Vagina (tissue), 2 donors: ENCODE measurements at places on chromosomes 11 and 22.

DNA sequence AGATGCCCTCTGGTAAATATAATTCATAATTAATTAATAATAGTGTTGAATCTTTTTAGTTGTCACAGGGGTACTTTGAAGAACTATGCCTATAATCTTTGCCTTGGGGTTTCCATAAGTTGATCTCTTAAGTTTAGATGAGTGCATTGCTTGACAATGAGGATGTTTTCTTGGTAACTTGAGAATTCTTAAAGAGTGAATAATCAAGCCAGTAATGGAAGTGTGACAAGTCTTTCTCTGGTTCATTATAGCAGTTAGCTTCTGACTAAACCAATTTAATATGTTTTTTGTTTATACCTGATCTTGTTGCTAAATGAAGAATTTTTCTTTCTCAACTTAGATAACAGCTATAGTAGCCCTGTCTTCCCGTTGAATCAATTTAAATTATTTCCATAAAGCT, 46.2 kb downstream of the ATXN10 start:
- H3K36me3 ChIP-seq = peaks cover 35% of the 10 kb centered on the region
- peaks cover 5% of the 10 kb centered on the region for H3K4me1 ChIP-seq
- H3K4me3 ChIP-seq = no peak overlapping the region
- DNase-seq = no peak

GRCh38 chr11:134711588-134711987, 299.5 kb upstream of the B3GAT1 start:
- H3K27me3 ChIP-seq = no peaks in the 10 kb centered on the region
- H3K27ac ChIP-seq = no peak overlapping the region
- DNase-seq = no peak
- H3K4me1 ChIP-seq = no peaks in the 10 kb centered on the region

DNA sequence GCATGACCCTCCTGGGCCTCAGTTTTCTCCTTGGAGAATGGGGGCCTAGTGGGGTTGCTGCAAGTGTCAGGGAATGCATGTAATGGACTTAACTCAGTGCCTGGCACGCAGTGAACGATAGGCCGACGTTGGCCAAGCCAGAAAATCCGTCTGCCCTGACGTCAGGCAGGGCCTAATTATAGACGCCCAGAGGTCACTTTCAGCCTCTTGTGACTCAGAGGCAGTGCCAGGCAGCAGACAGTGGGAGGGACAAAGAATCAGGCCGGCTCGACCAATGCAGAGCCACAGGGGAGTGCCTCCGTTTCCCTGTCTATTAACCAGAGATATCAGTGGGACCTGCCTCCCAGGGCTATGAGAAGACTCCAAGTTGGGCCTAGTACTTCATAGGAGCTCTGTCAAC, 115.0 kb downstream of the MN1 start:
- H3K27ac ChIP-seq = peak overlapping the region; percentile 66
- no peak for DNase-seq
- H3K27me3 ChIP-seq = no peaks in the 10 kb centered on the region
- H3K4me1 ChIP-seq = no peaks in the 10 kb centered on the region
- H3K4me3 ChIP-seq = no peak overlapping the region

GRCh38 chr11:13800901-13801300, 132.4 kb downstream of the FAR1 start:
- no peak overlapping the region for H3K4me3 ChIP-seq
- no peaks in the 10 kb centered on the region for H3K4me1 ChIP-seq
- no peak for DNase-seq
- no peaks in the 10 kb centered on the region for H3K27me3 ChIP-seq

DNA sequence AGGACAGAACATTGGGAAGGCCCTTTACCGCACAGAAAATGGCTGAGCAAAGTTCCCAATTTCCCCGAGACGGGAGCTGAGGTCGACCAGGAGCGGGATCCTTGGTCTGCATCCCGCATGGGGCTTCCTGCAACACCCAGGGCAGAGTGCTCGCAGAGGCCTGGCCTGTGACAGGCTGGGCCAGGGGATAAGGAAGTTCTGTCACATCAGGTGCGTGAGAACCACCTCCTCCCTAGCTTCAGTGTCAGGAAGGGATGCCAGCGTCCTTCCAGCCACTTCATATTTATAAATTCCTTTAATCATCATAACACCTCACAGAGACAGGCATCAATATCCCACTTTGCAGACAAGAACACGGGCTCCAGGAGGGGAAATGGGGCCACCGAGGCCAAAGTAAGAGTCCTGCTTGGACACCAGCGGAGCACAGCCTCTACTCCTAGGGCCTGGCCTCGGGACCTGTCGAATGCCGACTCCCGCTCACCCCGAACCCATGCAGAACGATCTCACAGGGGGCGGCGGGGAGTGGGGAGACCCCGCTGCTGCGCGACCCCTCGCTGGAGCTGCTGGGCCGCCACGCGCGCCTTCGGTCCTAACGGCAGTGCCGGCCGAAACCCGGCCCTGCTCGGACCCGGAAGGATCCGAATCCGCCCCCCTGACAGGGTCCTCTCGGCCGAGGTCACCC, 532 bp downstream of the BET1L start:
- peak overlapping the region; percentile 81 for H3K4me3 ChIP-seq
- no peaks in the 10 kb centered on the region for H3K36me3 ChIP-seq
- peak overlapping the region; percentile 97 for H3K27ac ChIP-seq

DNA sequence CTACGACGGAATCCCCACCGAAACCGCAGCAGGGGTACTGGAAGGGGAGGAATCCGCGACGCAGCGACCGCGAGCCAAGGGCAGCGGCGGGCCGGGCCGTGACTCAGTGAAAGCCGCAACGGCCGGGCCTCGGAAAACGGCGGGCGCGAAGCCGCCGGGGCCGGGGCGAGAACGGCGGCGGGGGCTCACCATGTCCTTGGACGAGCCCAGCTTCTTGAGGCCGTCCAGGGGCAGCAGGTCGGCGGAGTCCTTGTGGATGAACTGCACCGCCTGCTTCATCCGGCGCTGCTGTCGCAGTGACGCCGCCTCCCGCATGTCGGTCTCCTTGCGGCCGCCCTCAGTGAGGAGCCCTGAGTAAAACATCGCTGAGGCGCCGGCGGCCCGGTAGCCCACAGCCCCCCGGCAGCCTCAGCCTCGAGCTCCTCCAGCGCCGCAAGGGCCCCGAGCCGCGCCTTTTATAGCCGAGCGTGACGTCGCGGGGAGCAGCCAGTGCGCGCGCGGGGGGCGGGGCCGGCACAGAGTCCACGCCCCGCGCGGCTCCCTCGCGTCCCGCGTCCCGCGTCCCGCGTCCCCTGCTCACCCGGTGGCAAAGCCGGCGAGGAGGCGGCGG, at the start of gene NRIP3:
Gene NRIP3 (minus strand): TSS at position 429 of the 610 bp plus-strand sequence. CDS start 66 bp downstream, at position 363.
- peaks cover 25% of the 10 kb centered on the region for H3K4me1 ChIP-seq
- no peak for DNase-seq
- peak within 1 kb of the TSS; percentile 48 for H3K4me3 ChIP-seq
- no peak within 1 kb of the TSS for H3K27ac ChIP-seq
- H3K27me3 ChIP-seq = no peaks in the 10 kb centered on the region

DNA sequence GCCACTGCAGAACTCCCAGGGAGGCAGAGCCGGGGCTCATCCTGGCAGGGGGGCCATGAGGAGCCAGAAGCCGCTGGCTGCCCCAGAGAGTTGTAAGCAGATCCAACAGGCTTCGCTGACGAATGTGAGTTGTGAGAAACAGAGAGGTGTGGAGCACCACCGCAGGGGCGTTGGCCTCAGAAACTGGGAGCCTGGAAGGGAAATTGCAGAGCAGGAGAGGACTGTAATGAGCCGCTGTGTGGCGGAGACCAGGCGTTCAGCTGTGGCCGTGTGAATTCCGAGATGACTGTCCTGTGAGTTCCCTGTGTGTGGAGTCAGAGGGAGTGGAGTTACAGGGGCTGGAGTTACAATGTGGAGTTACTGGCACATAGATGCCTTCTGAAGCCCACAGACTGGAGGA, 27.7 kb upstream of the ETS1 start:
- no peak overlapping the region for H3K4me3 ChIP-seq
- H3K4me1 ChIP-seq = peaks cover 22% of the 10 kb centered on the region
- no peaks in the 10 kb centered on the region for H3K27me3 ChIP-seq
- DNase-seq = no peak

- no peak overlapping the region for H3K4me3 ChIP-seq
- H3K36me3 ChIP-seq = no peaks in the 10 kb centered on the region
- no peak overlapping the region for H3K27ac ChIP-seq
- no peak for DNase-seq
- no peaks in the 10 kb centered on the region for H3K4me1 ChIP-seq
These were observed 8.7 kb downstream of the PNPLA5 start for GRCh38 chr22:43883012-43883661.

GRCh38 chr11:94676814-94677213, 91.3 kb upstream of the AMOTL1 start:
- DNase-seq = no peak
- H3K27me3 ChIP-seq = no peaks in the 10 kb centered on the region
- no peaks in the 10 kb centered on the region for H3K36me3 ChIP-seq

DNA sequence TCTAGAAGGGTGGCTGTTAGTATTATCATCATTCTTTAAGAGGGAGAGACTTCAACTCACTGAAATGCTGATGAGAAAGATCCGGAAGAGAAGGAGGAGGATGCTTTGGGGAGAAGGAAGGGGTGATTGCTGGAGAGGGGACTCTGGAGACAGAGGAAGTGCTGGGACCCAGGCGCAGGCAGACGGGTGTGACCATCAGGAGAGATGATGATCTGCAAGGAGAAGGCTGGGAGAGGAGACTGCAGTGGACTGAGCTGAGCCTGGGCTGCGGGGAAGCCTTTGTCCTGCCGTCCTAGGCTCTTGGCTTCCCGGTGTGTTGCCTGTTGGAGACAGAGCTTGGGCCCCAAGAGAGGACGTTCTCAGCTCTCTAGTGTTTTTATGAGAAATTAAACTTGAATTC, 22.6 kb downstream of the RASD2 start:
- H3K4me3 ChIP-seq = no peak overlapping the region
- no peaks in the 10 kb centered on the region for H3K36me3 ChIP-seq
- no peak for DNase-seq
- H3K4me1 ChIP-seq = peaks cover 18% of the 10 kb centered on the region

DNA sequence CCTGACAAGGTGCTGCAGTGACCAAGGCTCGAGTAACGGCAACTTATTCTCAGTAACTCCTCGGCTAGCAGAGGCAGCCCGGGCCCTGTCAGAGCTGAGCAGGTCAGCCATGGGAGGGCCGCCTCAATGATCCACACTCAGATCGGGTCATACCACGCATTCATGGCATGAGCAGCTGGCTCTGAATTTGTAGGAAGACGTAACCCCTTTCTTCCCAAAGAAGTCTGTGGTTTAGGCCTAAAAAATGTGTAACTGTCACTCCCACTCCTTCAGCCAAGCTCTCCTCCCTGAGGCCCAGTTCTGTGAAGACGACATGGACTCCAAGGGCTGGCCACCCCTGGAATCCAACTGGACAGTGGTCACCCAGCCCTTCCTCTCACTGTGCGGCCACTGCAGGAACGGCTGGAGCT, 30.0 kb downstream of the PPP2R1B start:
- H3K36me3 ChIP-seq = peaks cover 12% of the 10 kb centered on the region
- H3K4me3 ChIP-seq = no peak overlapping the region
- H3K4me1 ChIP-seq = peaks cover 58% of the 10 kb centered on the region
- no peaks in the 10 kb centered on the region for H3K27me3 ChIP-seq
- H3K27ac ChIP-seq = peak overlapping the region; percentile 95

DNA sequence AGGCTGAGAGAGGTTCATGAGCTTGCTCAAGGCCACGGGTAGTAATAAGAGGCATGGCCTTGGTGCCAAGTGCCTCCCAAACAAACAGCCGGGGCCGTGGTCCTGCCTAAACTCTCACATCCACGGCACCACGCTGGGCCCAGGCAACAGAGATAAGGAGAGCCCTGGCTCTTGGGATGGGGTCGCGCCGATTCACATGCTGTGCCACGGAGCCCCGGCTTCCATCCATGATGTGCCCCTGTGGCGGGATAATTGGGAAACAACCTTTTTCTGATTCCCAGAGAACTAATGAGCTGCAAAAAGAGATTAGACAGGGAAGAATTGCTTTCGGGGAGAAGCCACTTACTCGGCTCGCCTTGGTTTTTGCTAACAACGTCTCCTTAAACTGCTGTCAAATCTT, 22.0 kb downstream of the TP53AIP1 start:
- DNase-seq = no peak
- no peaks in the 10 kb centered on the region for H3K4me1 ChIP-seq
- H3K4me3 ChIP-seq = no peak overlapping the region
- no peak overlapping the region for H3K27ac ChIP-seq
- no peaks in the 10 kb centered on the region for H3K36me3 ChIP-seq
- no peaks in the 10 kb centered on the region for H3K27me3 ChIP-seq

- no peak overlapping the region for H3K27ac ChIP-seq
- no peak for DNase-seq
- no peaks in the 10 kb centered on the region for H3K36me3 ChIP-seq
- peaks cover 16% of the 10 kb centered on the region for H3K4me1 ChIP-seq
- peak overlapping the region; percentile 3 for H3K4me3 ChIP-seq
These were observed 107.8 kb downstream of the OSBP2 start for GRCh38 chr22:30802202-30803166.

DNA sequence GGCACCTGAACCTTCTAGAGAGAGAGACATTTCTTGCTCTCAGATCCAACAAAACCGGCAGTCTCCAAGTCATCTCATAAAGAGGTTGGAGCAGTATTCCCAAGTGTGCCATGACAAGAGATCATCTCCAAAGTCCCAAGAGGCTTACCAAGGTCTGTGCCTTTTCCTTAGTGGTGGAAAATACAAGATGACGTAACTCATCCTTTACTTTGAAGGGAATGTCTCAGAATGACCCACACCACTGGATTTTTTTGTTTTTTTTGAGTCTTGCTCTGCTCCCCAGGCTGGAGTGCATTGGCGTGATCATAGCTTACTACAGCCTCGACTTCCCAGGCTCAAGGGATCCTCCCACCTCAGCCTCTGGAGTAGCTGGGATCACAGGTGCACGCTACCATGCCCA, 71.0 kb upstream of the SLC22A12 start:
- no peak overlapping the region for H3K4me3 ChIP-seq
- no peak for DNase-seq
- H3K4me1 ChIP-seq = no peaks in the 10 kb centered on the region
- H3K36me3 ChIP-seq = no peaks in the 10 kb centered on the region

DNA sequence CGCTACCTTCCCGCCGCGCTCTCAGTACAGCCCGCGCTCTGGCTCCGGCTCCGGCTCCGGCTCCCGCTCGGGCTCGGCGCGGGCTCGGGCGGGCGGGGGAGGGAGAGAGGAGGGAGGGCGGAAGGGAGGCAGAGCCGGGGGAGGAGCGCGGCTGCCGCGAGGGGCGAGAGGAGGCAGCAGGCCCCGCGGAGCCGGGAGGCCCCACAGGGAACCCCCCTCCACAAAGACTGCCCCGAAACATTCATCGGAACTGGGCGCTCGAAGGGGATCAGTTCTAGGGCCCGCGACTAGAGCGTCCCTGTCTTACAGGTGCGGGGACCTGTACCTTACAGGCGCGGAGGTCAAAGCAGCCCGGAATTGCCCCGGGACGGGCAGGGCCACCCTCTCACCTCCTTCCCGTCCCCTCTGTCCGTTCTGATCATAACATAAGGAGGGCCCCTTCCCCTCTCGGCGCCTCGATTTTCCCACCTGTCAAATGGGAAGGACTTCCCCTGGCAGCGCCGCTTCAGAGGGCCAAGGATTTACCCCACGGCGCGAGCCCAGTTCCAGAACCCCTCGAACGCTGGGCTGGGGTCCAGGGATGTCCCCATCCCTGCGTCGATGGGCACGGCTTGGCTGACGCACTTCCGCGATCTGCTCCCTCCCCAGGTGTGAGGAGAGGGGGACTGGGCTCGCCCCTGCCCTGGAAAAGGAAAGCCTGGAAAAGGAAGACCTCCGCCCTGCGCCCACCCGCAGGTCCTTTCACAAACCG, at the start of gene SHISA8:
Gene SHISA8 (minus strand): TSS at position 40 of the 751 bp plus-strand sequence. CDS start 407 bp downstream, outside the sequence.
- DNase-seq = no peak
- H3K4me1 ChIP-seq = peaks cover 35% of the 10 kb centered on the region
- no peak within 1 kb of the TSS for H3K27ac ChIP-seq
- H3K4me3 ChIP-seq = peak within 1 kb of the TSS; percentile 31
- peaks cover 28% of the 10 kb centered on the region for H3K27me3 ChIP-seq
